Regular cardiac myocyte (primary cell): ENCODE measurements at places on chromosomes 7 and 10. TPM values are rescaled to one million over a fixed set of nuclear protein-coding genes. Genes with fewer than 3 reads are reported as not detected.

Gene FAM3C
- 75.5 and 116 TPM in 2 replicates for total RNA-seq

Gene EPO
- total RNA-seq = not detected in 2 replicates

Gene BAMBI
- total RNA-seq = 8.6 and 35.5 TPM in 2 replicates

Gene RGR
- not detected in 2 replicates for total RNA-seq

Gene HOXA3
- total RNA-seq = under 0.01 TPM in 1 of 2 replicates, not detected in the other

Gene SEMA3E
- total RNA-seq = 0.38 and 0.56 TPM in 2 replicates

Gene ZNF775
- total RNA-seq = 3.5 and 3.7 TPM in 2 replicates

Gene YWHAG
- total RNA-seq = 84.0 and 98.3 TPM in 2 replicates

Gene SPDYE5
- total RNA-seq = under 0.01 TPM in 1 of 2 replicates, not detected in the other
